Transverse colon (tissue), 4 donors: ENCODE measurements at places on chromosomes 1 and 21. TPM values are rescaled to one million over a fixed set of nuclear protein-coding genes. Genes with fewer than 3 reads are reported as not detected.

GRCh38 chr1:17141441-17142197 is 22.4 kb upstream of the PADI2 start:
- peaks cover 7% of the 10 kb centered on the region for H3K27me3 ChIP-seq
- no peak overlapping the region for H3K4me3 ChIP-seq
- no peaks in the 10 kb centered on the region for H3K4me1 ChIP-seq
- DNase-seq, result no peak
- H3K27ac ChIP-seq, result no peak overlapping the region
- H3K36me3 ChIP-seq, result no peaks in the 10 kb centered on the region

Gene ELAPOR1
- total RNA-seq, result 72.2 TPM

- no peaks in the 10 kb centered on the region for H3K36me3 ChIP-seq
- peak overlapping the region; percentile 85 for H3K27ac ChIP-seq
- DNase-seq, result no peak
- peaks cover 37% of the 10 kb centered on the region for H3K4me1 ChIP-seq
These were observed 550 bp upstream of the SELENON start for GRCh38 chr1:25799352-25799934.

GRCh38 chr1:39925721-39926342 is 24.1 kb upstream of the MYCL start:
- H3K27ac ChIP-seq, result no peak overlapping the region
- H3K36me3 ChIP-seq, result no peaks in the 10 kb centered on the region
- peaks cover 17% of the 10 kb centered on the region for H3K4me1 ChIP-seq
- peaks cover 4% of the 10 kb centered on the region for H3K27me3 ChIP-seq

Gene RAP1A
- 87.2 TPM for total RNA-seq

Gene SLC1A7
- 1.6 TPM for total RNA-seq

Gene CAMK2N1
- 92.0 TPM for total RNA-seq

- H3K27ac ChIP-seq, result no peak overlapping the region
- no peaks in the 10 kb centered on the region for H3K4me1 ChIP-seq
- no peaks in the 10 kb centered on the region for H3K36me3 ChIP-seq
These were observed 109.8 kb downstream of the RIPK4 start for GRCh38 chr21:41656946-41657525.

DNA sequence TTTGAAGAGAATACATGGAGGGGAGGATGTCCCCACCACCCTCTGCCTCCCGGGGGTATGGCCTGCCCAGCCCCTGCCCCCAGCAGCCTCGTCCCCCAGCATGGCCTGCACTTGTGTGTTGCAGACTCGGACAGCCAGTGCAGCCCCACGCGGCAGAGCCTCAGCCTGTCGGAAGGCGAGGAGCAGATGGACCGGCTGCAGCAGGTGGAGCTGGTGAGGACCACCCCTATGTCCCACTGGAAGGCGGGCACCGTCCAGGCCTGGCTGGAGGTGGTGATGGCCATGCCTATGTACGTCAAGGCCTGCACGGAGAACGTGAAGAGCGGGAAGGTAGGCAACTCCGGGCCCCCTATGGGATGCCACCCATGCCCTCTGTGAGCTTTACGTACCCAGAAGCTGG is 59.5 kb upstream of the TMEM51 start:
- no peaks in the 10 kb centered on the region for H3K36me3 ChIP-seq
- H3K4me1 ChIP-seq, result peaks cover 17% of the 10 kb centered on the region
- H3K27me3 ChIP-seq, result no peaks in the 10 kb centered on the region

- no peaks in the 10 kb centered on the region for H3K27me3 ChIP-seq
- no peaks in the 10 kb centered on the region for H3K4me1 ChIP-seq
- DNase-seq, result no peak
- H3K4me3 ChIP-seq, result no peak overlapping the region
- no peaks in the 10 kb centered on the region for H3K36me3 ChIP-seq
These were observed 23.3 kb downstream of the FCRL2 start for GRCh38 chr1:157753611-157754010.

DNA sequence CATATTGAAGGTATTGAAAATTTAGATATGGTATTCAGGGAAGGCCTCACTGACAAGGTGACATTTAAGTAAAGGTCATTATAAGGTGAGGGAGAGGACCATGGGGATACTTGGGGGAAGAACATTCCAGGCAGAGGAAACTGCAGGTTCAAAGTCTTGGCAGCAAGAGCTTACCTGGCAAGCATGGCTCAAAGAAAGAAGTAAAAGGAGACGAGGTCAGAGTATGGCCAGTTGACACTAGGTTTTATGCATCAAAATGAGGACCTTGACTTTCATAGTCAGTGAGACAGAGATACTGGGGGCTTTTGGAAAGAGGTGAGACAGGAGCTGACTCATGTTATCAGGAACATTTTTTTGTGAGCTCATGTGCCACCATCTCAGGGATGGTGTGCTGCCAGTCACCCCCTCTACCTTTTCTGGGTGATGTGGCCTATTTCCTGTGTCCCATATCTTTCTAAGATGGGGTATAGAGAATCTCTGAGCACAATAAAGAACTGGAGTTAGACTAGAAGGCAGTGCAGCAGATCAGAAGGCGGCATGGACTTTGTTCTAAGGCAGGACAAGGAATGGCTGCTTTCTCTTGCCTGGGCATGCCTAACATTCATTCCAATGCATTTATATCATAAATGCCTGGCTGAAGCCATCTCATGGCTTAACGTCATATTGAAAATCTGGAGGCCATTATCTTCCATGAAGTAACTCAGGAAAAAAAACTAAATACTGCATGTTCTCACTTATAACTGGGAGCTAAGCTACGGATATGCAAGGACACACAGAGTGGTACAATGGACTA is 406.7 kb downstream of the NTNG1 start:
- H3K27ac ChIP-seq, result no peak overlapping the region
- H3K4me1 ChIP-seq, result no peaks in the 10 kb centered on the region
- no peaks in the 10 kb centered on the region for H3K36me3 ChIP-seq
- DNase-seq, result no peak

GRCh38 chr21:44065428-44065827 is 41.8 kb upstream of the PWP2 start:
- H3K27ac ChIP-seq, result peak overlapping the region; percentile 46
- peak; percentile 52 for DNase-seq
- no peaks in the 10 kb centered on the region for H3K27me3 ChIP-seq
- no peaks in the 10 kb centered on the region for H3K4me1 ChIP-seq
